NCI-H1417 (cell line): ENCODE measurements at places on chromosomes 12 and 14.

DNA sequence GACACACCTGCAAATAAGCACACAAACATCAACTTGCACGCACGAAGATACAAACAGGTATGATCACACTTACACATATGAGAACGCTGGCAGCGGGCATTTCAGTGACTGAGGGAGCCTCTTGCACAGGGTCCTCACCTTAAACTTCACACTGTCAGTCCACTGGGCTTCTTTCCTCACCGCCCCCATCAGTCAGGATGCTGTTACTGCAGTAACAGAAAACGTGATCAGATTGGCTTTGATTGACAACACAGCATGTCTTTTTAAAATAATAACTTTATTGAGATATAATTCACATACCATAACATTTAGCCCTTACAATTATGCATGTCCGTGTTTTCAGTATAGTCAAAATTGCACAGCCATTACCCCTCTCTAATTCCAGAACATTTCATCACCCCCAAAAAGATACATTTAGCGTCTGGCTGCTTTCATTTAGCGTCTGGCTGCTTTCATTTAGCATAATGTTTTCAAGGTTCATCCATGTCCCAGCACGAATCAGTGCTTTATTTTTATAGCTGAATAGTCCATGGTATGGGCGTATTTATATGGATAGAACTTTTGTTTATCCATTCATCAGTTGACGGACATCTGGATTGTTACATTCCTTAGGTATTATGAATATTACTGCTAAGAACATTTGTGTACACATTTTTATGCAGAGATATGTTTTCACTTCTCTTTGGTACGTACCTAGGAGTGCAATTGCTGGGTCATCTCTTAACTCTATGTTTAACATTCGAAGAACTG, 8.4 kb downstream of the CCDC197 start:
- DNase-seq = no peak

- no peak for DNase-seq
These were observed 18.7 kb upstream of the CCT2 start for GRCh38 chr12:69566603-69567002.

GRCh38 chr12:121189619-121190155, 20.2 kb upstream of the P2RX4 start:
- DNase-seq = no peak

GRCh38 chr14:70988452-70988851, 81.2 kb downstream of the PCNX1 start:
- DNase-seq = no peak

DNA sequence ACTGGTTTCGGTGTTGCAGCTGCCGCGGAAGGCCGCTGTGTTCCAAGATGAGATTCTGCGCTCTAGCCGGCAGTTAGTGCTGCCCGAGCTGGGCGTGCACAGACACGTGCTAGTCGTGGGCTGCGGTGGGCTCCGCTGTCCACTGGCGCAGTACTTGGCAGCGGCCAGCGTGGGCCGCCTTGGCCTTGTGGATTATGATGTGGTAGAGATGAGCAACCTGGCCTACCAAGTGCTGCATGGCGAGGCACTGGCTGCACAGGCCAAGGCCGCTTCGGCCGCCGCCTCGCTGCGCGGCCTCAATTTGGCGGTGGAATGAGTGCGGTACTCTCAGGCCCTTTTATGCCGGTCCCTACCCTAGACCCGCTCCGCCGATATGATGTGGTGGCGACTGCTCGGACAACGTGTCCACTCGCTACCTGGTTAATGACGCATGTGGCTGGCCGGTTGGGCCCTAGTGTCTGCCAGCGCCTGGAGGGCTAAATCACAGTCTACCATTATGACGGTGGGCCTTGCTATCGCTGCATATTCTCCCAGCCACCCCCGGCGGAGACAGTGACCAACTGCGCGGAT, 102.2 kb downstream of the SNAPC1 start:
- DNase-seq = no peak

DNA sequence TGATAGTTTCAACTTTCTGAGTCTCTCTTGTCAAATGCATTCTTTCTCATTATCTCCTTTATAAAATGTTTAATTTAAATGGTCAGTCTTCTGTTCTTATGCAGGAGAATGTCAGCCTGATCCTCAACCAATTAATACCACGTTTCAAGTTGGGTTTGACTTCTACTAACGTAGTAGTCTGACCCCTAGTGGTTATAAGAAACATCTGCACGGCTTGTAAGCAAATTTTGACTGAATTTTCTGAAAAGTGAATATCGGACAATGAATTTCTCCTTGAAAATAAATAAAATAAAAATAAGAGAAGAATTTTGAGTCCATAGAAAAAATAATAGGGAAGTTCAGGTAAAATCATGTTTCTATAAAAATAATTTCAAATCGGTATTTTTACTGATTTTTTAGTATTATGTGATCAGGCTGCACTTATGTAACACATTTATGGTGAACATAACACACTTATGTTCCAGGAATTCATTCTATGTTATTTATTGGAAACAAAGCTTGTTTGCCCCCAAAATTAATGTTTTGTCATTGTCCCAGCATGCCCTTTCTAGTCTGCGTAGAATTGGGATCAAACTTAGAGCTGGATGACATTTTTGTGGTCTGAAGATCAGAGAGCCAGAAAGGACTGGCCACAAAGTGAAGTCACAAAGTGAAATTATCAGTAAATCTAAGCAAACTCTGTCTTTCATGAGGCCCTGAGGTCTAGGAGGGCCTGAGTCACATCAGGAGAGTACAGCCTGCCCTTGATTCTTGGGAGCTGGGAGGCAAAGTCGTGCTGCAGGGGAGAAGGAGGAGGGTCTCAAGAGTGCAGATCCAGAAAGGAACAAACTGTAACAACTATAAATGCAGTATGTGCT, 101.2 kb upstream of the STXBP6 start:
- peak; percentile 78 for DNase-seq

GRCh38 chr14:99309220-99309766, 37.3 kb upstream of the BCL11B start:
- DNase-seq = no peak

- DNase-seq = peak; percentile 47
These were observed 672 bp upstream of the SCFD1 start for GRCh38 chr14:30621354-30621939.

- DNase-seq = peak; percentile 24
These were observed 1.8 kb downstream of the MARCHF9 start for GRCh38 chr12:57756406-57757341.

- DNase-seq = no peak
These were observed 4.4 kb downstream of the AACS start for GRCh38 chr12:125069616-125070015.

DNA sequence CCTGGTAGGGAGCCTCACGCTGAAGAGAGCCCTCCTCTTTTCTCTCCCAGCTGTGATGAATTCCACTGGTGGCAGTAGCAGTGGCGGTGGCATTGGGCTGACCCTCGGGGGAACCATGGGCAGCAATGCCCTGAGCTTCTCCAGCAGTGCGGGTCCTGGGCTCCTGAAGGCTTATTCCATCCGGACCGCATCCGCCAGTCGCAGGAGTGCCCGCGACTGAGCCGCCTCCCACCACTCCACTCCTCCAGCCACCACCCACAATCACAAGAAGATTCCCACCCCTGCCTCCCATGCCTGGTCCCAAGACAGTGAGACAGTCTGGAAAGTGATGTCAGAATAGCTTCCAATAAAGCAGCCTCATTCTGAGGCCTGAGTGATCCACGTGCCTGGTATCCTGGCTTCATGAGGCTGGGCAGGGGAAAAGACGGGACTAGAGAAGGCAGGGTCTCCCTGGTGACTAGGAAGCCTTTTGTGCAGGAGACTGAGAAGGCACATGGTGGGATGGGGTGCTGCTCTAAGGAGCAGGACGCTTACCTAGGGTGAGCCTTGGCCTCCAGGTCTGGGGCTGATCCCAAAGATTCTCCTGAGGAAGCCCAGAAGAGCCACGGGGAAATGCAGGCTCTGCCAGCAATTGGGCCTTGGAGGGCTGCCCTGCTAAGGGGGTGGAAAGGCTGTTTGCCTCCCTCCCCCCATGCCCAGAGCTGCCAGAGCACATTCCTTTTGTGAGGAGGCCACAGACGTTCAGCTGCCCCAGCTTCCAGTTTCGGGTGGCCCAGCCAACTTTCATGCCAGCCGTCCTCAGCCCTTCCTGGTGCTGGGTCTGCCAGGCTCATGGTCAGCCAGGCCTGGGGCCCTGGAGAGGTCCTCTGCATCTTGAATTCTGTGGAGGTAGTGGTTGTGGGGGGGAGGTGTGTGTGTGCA, 15.8 kb downstream of the KRT7 start:
- DNase-seq = no peak

DNA sequence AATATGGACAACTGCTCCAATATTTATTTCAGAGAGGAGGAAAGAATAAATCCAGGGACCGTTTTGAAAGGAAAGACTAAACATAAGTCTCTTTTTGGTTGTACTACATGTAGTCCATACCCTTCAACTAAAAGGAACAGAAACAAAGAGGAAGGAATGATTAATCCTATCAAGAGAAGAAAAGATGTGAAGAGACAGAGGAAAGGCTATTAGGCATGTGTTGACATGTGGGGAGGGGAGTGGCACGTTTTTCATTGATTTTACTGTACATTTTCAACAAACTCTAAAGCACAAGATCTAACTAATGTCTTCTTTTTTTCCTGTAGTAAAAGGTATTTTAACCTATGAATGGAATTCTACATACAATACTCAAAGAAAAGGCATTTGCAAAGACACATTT, 85.6 kb downstream of the NAV3 start:
- DNase-seq = no peak

DNA sequence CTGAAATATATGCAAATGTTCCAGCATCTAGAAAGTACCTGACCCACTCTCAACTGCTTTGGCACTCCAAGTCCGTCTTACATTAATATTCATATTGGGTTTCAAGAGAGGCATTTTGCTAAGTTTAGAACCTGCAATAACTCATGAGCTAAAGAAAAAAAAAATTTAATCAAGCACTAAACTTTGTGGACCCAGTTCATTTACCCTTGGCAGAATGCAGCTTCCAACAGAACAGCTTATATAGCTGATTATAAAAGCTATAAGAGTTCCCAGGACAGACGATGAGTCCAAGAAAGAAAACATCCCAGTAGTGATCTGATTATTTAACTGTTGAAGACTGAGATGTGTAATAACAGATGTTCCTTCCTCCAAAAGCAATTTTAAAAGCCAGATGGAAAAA, 592.0 kb downstream of the KCNH5 start:
- DNase-seq = no peak

- peak; percentile 64 for DNase-seq
These were observed 1.3 kb downstream of the CAMKK2 start for GRCh38 chr12:121295116-121295745.

DNA sequence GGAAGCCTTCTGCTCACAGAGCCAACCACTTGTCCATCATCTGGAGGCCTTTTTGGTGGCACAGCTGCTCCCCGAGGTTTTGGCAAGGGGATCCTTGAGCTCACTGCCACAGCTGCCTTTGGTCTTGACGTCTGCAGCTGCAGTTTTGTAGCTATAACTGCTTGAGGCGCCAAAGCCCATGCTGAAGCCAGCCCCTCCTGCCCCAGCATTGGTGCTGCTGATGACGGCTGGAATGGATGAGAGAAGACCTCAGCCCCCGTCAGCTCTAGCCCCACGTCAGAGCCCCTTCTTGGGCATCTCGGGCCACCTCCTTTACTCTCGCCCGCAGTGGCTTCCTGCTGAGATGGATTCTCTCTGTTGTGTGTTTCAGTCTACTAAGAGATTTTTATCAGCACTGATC, 12.3 kb upstream of the KRT74 start:
- no peak for DNase-seq

DNA sequence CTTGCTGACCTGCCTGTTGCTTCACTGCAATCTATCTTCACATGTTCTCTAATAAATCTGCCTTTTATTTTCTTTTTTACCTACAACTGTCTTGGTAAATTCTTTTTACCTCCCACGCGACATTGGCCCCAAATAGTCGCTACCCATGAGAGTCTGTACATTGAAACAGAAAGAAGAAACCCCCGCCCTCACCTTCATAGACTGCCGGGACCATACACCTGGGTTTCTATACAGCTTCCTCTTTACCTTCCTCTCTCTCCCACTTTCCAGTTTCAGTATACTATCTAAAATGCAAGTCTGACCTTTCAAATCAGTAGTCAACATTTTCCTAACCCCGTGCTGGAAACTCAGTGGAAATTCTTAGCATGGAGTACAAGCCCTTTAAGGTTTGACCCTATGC, 4.8 kb downstream of the SLC8A3 start:
- DNase-seq = no peak

- DNase-seq = no peak
These were observed 72.7 kb downstream of the TMEM132C start for GRCh38 chr12:128339631-128340030.

GRCh38 chr12:96083020-96083719, 47.8 kb upstream of the LTA4H start:
- DNase-seq = no peak

DNA sequence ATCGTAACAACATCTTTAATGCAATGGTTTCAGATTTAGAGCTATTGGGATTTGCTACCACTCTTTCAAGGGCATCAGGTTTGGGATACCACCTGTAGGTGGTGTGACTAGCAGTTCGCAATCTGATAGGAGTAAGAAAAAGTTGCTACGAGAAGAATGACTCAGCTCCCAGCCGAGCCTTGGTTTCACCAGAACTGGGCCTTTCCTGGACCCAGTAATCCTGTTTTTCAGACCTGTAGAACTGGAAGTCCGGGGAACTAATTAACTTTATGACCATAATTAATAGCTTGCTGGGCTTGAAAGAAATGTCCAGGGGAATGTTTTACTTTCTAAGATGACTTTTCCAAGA, 770 bp downstream of the ABHD4 start:
- DNase-seq = no peak

DNA sequence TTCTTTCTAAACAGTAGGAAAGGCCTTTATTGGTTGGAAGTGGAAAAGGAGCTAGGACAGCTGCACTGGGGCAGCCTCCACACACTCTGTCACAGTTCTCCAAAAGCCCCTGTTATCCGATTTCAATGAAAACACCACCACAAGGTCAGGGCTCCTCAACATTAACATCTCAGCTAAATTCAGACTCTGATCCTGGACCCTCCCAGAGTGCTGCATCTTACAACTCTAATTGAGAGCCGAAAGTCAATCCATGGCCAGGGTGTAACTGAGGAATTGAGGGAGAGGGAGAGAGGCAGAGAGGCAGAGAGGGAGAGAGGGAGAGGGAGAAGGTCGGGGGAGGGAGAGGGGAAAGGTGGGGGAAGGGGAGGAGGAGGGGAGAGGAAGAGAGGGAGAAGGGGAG, 32.1 kb downstream of the DICER1 start:
- no peak for DNase-seq

DNA sequence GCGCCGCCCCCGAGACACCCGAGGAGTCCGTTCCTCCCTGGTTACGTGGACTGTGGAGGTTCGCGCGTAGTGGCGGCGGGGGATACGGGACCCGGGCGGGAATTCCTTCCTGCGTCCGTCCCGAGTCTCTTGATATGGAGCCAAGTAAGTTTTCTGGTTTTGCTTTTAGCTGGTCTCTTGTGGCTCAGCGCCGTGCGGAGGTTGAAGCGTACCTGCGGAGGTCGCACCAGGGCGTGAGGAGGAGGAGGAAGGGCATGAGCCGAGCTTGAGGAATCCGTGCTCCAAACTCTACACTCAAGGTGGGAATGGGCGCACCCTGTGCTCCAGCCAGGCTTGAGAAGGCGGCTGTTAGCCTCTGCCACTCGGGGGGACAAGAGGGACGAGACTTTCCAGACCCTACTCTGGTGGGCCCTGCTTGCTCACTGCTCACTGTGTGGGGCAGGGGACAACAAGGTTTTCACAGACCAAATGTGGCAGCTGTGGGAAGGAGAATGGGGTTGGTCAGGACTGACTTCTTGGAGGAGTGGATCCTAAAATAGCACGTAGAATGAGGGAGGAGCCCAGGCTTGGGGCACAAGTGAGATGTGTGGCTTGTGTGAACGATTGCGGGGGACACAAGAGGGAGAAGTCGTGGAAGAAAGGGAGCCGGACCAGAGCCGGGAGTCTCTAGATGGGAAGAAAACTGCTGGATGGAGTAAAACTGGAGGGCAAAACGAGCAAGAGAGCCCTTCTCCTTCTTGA, 577 bp downstream of the ATG101 start:
- no peak for DNase-seq

GRCh38 chr12:115129727-115130126, 445.8 kb upstream of the TBX3 start:
- DNase-seq = no peak
